ENCODE measurements at places on chromosomes 12 and 14.
A peak's percentile ranks its signal among the peaks of the same experiment; 100 is the strongest.

DNA sequence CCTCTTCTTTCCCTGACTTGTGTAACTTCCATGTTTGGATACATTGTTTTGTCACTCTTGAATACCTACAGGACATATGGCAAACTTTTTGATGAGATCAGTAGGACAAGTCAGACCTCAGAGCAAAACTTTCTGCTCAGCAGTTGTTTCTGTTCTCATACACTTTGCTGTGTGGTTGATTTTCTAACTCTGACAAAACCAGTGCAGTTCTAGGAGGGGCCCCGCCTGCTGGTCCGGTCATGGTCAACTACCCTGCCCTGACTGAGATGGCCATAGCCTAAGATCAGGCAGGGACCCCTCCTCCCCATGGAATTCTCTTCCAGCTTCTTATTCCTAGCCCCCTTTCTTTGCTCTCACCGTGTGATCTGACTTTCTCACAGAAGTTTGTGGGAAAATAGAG, 92.8 kb downstream of the OTOGL start:
- no peak for DNase-seq

DNA sequence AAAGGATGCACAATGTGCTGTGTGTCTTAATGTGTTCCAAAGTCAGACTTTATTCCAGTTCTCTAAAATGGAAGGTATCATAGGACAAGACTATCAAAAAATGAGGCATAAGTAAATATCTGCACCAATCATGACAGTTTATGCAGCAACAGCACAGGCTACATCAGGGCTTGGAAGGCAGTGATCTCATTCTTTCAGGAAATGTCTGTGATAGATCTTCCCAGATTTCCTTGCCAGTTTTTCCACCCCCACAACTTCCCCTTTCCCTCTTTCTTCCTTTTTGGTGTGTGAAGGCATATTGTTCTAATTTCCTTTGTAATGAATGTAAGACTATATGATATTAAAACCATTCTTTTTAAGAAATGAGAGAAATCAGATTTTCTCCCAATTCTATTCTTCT, 326.7 kb downstream of the ATP23 start:
- no peak for DNase-seq

- no peak for DNase-seq
Observed at GRCh38 chr12:54258201-54258681, 21.7 kb downstream of the CBX5 start.

DNA sequence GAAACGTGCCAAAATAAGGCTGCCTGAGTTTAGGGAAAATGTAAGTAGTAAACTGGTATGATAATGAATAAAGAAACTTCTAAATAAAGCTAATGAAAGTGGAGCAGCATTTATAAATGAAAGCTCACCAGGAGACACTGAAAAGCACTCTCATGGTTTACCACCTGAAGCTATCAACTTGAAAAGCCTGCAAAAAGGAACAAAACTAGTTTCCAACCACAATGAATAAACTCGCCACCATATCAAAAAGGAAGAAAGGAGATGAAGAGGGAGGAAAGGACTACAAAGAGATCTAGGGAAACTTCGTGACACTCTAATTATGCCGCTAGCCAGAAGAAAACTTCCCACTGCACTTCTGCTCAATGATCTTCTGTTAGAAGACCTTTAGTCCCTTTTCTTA, 66.7 kb downstream of the MED13L start:
- DNase-seq: no peak

- no peak for DNase-seq
Observed at GRCh38 chr14:90255871-90256270, 482 bp upstream of the PSMC1 start.

GRCh38 chr14:105087963-105088811, 23.0 kb upstream of the GPR132 start:
- DNase-seq: no peak

DNA sequence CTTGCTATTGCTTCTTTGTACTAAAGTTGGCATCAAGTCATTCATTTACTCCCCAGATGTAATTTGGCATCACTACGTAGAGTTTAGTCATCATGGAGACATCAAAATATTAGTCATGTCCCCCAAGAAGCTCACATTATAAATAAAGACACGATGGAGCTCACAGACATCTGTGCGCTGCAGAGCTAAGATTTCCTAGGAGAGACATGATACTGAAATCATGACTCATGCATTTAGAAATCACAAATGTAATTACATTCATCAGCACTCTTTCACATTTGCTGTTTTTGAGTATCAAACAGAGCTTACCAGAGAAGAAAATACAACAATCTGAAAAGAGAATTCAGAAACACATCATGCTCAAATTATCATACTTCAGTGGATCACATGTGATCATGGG, 169.8 kb downstream of the LRIG3 start:
- no peak for DNase-seq

GRCh38 chr14:42470427-42470719, 863.7 kb downstream of the LRFN5 start:
- DNase-seq: no peak

GRCh38 chr14:78152201-78153063, 17.7 kb upstream of the NRXN3 start:
- DNase-seq: peak; percentile 88

DNA sequence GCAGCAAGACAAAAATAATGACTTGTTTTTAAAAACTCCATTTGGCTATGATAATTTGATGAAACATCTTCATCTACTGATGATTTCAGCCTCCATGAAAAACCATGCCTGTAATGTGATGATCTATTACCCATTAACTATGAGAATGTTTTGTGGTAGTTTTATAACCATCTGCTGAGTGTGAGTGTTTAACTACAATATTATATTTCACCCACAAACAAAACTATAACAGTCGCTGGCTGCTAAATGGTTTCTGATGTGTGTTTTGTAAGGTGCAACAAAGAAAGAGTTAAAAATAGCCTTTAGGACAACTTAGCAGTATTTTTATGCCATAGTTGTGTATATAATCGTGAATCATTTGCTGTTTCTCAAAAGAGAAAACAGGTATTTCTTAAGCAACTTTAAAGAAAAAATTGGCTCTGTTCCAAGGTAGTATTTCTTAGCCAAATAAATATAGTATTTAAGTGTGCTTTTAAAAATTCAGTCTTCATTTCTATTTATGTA, 4.9 kb downstream of the PTHLH start:
- no peak for DNase-seq

DNA sequence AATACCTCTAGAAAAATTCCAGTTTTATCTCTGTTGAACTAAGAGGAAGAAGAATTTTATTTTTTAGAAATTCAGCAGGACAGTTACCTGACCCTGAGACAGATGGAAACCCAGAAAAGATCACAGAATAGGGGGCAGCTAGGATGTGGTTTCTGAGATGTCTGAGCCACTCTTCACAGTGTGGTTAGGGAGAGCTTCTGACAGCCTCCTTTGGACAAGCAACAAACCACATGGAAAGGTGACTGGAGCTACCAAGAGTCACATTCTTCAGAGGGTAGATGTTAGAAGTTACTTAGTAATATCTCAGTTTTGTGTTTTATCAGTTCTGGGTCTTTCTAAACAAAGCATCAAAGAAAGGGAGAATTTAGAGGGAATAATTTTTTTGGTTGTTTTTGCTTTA, 117.3 kb upstream of the NAP1L1 start:
- DNase-seq: no peak

DNA sequence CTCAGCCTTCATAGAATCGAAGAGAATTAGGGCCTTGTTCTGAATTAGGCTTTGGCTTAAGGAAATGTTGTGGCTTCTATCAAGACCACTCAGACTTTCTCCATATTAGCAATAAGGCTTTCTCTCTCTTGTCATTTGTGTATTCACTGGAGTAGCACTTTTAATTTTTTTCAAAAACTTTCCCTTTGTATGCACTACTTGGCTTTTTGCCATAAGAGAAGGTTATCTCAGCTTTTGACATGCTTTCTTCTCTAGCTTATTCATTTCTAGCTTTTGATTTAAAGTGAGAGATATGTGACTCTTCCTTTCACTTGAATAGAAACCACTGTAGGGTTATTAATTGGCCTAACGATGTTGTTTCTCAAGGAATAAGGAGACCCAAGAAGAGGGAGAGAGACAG, 244.2 kb downstream of the GPHN start:
- DNase-seq: no peak

GRCh38 chr12:127012109-127012508, 1254.9 kb upstream of the TMEM132C start:
- no peak for DNase-seq

- no peak for DNase-seq
Observed at GRCh38 chr12:84702001-84702400, 210.6 kb downstream of the SLC6A15 start.

DNA sequence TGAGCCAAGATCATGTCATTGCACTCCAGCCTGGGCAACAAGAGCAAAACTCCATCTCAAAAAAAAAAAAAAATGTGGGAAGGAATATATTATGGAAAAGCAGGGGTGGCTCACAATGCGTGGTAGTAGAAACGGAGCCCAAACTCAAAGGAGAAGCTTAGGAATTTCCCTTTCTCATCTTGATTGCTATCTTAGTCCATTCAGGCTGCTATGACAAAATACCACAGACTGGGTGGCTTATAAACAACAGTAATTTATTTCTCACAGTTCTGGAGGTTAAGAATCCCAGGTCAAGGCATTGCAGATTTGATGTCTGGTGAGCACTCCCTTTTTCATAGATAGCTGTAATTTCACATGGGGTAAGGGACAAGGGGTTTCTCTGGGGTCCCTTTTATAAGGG, 153.8 kb upstream of the KRR1 start:
- no peak for DNase-seq

DNA sequence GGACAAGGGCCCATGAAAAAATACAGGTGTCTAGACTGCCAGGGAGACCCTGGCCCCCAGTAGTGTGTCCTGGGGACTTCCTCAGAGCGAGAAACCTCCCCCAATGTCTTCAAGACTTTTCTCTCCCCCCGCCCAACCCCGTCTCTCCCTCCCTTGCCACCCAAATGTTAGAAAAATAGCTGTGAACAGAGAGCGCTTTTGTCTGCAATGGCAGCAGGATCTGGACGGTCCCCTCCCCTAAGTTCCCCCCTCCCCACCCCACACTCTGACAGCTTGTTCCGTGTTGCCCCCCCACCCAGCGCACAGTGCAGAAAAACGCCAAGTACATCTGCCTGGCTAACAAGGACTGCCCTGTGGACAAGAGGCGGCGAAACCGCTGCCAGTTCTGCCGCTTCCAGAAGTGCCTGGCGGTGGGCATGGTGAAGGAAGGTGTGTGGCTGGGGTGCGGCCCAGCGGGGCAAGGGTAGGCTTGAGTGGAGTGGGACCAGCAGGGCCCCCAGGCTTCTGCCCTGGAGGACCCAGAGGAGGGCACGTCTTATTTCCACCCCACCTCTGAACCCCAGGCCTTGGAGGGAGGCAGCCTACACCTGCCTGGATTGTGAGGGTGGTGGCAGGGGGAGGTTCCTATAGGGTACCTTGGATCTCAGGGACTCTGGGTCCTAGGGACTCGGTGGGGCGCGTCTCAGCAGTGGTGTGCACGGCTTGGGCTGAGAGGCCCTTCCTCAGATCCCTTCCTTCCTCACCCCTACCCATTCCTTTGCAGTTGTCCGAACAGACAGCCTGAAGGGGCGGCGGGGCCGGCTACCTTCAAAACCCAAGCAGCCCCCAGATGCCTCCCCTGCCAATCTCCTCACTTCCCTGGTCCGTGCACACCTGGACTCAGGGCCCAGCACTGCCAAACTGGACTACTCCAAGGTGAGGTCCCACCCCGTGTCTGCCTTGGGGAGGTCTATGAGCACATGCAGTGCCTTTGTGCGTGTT, 4.8 kb downstream of the NR4A1 start:
- no peak for DNase-seq

DNA sequence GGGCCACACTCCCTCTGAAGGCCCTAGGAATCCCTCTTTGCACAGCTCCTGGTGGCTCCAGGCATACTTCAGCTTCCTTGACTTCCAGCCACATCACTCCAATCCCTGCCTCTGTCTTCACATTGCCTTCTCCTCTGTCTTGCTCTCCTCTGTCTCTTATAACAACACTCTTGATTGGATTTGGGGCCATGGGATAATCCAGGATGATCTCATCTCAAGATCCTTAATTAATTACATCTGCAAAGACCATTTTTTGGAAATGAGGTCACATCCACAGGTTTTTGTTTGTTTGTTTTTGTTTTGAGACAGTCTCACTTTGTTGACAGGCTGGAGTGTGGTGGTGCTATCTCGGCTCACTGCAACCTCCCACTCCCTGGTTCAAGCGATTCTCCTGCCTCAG, 88.7 kb downstream of the TMTC1 start:
- DNase-seq: no peak

- DNase-seq: no peak
Observed at GRCh38 chr12:46005151-46005797, 14.9 kb upstream of the SCAF11 start.

- no peak for DNase-seq
Observed at GRCh38 chr12:104588047-104588920, 131.5 kb downstream of the CHST11 start.

- DNase-seq: no peak
Observed at GRCh38 chr12:121980191-121980891, 41.3 kb upstream of the BCL7A start.

- peak; percentile 74 for DNase-seq
Observed at GRCh38 chr12:56158926-56159461, 835 bp downstream of the MYL6 start.

- no peak for DNase-seq
Observed at GRCh38 chr12:75868501-75868900, 163.1 kb downstream of the PHLDA1 start.

DNA sequence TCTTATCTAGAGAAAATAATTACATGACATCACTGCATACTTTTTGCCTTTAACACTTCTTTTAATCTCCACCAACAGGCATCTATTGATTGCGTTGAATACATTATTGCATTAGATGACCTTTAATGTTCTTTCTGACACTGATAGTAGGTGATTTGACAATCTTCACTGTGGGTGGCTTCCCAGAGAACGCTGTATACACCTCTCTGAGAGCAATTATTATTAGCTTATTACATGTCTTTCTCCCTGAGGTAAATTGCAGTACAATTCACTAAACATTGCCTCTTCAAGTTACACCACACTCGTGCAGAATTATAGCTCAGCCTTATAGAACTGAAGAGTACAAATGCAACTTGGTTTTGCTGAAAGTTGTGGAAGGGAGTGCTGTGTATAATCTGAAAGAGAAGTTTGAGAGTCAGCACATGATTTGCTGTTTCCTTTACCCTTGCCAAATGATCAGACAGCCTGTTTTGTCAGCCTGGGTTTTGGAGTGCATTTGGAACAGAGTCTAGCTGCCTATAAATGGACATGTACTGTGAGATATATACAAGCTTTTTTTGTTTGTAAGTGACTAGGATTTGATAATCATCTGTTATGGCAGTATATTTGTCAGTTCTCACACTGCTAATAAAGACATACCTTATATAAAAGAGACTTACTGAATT, 369.2 kb downstream of the CCER1 start:
- DNase-seq: peak; percentile 15

- peak; percentile 65 for DNase-seq
Observed at GRCh38 chr12:21774358-21775132, at the start of gene KCNJ8. Gene KCNJ8, minus strand, starts transcription at chr12:21774706. Its CDS starts 1,090 bp downstream, at chr12:21773616.

Data from NCI-H1417 (cell line).